ENCODE measurements at places on chromosomes 13 and 19. TPM values are rescaled to one million over a fixed set of nuclear protein-coding genes. Genes with fewer than 3 reads are reported as not detected.

The ZNF790 gene
- total RNA-seq, result 3.4 TPM

The ZNF221 gene
- total RNA-seq, result 3.3 TPM

The GZMM gene
- 2.0 TPM for total RNA-seq

The BRSK1 gene
- total RNA-seq, result 24.6 TPM

The CTXN1 gene
- total RNA-seq, result 12.0 TPM

The OR7E24 gene
- not detected for total RNA-seq

The EPN1 gene
- total RNA-seq, result 91.3 TPM

The CADM4 gene
- 105 TPM for total RNA-seq

The C1QTNF9B gene
- not detected for total RNA-seq

The CACNG6 gene
- 8.7 TPM for total RNA-seq

The CEACAM19 gene
- 1.9 TPM for total RNA-seq

Measured in A375 (cell line).